Aorta (tissue), 5 donors: ENCODE measurements at places on chromosomes 5 and 9. TPM values are rescaled to one million over a fixed set of nuclear protein-coding genes. Genes with fewer than 3 reads are reported as not detected.

Gene OTP
- not detected for polyA plus RNA-seq

Gene NMUR2
- polyA plus RNA-seq, result not detected

Gene ASPN
- polyA plus RNA-seq, result 227 TPM

DNA sequence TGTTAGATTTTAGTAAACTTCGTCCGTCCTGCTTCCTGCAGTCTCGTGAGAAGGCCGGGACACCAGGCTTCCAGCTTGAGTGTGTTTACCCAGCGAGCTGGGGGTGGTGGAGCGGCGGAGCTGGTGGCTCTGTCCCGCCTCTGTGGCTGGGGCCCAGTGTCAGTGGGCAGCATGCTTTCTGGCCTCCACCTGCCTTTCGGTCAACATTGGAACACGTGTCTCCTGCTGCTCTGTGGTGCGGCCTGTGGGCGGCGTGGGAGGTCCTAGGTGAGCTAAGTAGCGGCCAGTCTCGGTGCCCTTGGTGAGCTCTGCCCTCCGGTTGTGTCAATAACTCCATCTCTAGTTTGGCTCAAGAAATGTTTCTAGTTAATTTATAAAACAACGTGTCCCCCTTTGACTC, 125.9 kb downstream of the GADD45G start:
- no peak for DNase-seq

- no peak for DNase-seq
These were observed 67.3 kb downstream of the SCAI start for GRCh38 chr9:125075997-125076396.

DNA sequence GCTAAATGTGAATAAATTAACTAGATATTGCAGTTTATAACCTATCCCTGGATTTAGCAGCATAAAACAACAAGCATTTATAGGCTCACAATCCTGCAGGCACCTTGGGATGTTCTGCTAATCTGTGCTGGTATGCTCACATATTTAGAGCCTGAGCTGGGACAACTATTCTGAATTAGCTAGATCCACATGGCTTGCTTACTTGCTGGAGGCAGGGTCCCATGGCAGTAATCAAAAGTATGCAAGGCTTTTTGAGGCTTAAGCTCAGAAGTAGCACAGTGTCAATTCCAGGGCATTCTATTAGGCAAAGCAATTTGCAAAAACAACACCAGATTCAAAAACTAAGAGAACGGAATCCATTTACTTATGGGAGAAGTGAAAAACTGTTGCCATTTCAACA, 745.0 kb upstream of the ACO1 start:
- no peak for DNase-seq

DNA sequence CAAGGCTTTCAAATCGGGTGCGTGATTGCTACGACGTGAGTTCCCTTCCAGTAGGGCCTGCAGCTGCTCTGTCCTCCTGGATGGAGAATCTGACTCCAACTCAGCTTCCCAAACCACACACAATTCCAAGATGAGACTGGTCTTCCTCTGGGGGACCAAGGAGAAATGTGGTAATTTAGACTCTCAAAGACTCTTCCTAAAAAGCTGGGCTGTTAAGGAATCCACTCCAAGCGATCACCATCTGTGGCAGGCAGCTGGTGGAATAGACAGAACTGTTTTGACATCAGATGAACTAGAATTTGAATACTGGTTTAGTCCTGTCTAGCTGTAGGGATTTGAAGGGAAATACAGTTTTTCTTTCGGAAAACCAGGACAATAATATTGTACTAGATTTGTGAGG, 130.7 kb upstream of the KLF4 start:
- no peak for DNase-seq

GRCh38 chr5:94916619-94917018, 298.1 kb downstream of the SLF1 start:
- no peak for DNase-seq
